ENCODE measurements at places on chromosomes 13 and 19. TPM values are rescaled to one million over a fixed set of nuclear protein-coding genes. Genes with fewer than 3 reads are reported as not detected.

GRCh38 chr19:39824143-39825092, 9.5 kb downstream of the DYRK1B start:
- H3K4me1 ChIP-seq = peaks cover 38% of the 10 kb centered on the region
- peak; percentile 71 for DNase-seq
- H3K4me3 ChIP-seq = peak overlapping the region; percentile 87
- no peaks in the 10 kb centered on the region for H3K27me3 ChIP-seq
- peaks cover 16% of the 10 kb centered on the region for H3K36me3 ChIP-seq
- peak overlapping the region; percentile 68 for H3K27ac ChIP-seq

DNA sequence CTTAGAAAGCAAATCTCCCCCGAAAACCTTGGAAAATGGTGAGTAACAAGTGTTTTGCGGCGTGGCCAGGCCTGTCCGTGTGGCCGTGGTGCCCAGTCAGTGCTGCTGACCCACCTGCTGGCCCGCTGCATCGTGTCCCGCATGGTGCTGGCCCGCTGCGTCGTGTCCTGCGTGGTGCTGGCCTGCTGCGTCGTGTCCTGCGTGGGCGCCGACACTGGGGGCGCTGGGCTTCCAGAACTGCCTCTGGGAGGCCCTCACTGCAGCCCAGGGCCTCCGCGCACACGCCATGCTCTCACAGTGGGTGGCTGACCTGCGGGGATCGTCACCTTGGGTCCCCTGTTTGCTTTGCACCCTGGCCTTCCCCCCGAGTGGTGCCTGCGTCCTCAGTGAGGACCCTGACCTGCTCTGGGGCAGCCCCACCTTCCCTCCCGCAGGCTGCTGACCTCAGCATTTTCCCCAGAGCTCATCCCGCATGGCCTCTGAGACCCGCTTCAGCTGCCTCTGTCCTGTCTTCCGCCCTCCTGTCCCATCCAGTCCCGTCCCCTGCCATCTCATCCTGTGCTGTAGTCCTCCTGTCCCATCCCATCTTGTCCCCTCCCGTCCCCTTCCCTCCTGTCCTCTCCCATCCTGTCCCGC, 10.6 kb downstream of the PLEKHJ1 start:
- no peak for DNase-seq
- no peak overlapping the region for H3K27ac ChIP-seq
- H3K4me3 ChIP-seq = no peak overlapping the region
- H3K4me1 ChIP-seq = peaks cover 28% of the 10 kb centered on the region
- H3K36me3 ChIP-seq = peaks cover 100% of the 10 kb centered on the region
- H3K27me3 ChIP-seq = no peaks in the 10 kb centered on the region

The PNMA8C gene
- not detected for total RNA-seq

- H3K4me3 ChIP-seq = no peak overlapping the region
- no peaks in the 10 kb centered on the region for H3K27me3 ChIP-seq
- no peaks in the 10 kb centered on the region for H3K36me3 ChIP-seq
- H3K27ac ChIP-seq = no peak overlapping the region
Observed at GRCh38 chr13:77219401-77219800, 107.5 kb downstream of the MYCBP2 start.

DNA sequence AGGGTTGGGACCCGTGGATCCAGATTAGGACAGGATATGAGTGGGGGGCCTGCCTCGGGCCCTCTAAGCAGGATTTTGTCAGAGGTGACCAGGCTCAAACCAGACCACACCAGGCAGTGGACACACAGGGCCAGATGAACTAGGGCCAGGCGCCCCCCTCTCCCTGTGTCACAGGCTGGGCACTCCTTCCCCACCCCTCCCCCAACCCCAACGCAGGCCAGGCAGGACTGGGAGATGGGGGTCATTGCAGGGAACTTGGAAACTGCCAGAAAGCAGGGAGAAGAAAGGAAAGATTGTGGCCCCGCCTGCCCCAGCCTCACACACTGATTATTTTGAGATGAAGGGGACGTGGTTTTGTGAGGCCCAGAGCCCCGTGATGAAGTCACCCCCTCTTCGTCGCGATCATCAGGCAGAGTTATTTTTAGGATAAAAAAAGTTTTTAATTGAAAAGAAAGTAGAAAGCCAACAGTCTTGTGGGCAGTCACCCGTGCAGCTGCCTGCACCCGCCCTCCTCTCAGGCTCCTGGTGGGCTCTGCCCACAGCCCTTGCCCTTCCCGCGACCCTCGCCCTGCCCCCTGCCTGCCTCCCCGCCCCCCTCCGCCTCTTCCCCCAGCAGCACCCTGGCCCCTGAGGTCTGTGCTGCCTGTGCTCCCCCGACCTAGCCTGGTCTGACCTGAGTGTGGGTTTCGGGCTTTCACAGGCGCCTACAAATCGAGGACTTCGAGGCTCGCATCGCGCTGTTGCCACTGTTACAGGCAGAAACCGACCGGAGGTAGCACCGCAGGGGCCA, 1.9 kb upstream of the YJEFN3 start:
- peaks cover 12% of the 10 kb centered on the region for H3K36me3 ChIP-seq
- H3K27me3 ChIP-seq = no peaks in the 10 kb centered on the region
- H3K27ac ChIP-seq = no peak overlapping the region
- peaks cover 5% of the 10 kb centered on the region for H3K4me1 ChIP-seq
- DNase-seq = no peak

The ADAMTS10 gene
- total RNA-seq = 8.8 TPM

The RHPN2 gene
- 1.6 TPM for total RNA-seq

GRCh38 chr19:17910791-17911360, 21.9 kb upstream of the CCDC124 start:
- H3K27me3 ChIP-seq = no peaks in the 10 kb centered on the region
- peaks cover 2% of the 10 kb centered on the region for H3K4me1 ChIP-seq
- DNase-seq = no peak
- H3K27ac ChIP-seq = no peak overlapping the region

DNA sequence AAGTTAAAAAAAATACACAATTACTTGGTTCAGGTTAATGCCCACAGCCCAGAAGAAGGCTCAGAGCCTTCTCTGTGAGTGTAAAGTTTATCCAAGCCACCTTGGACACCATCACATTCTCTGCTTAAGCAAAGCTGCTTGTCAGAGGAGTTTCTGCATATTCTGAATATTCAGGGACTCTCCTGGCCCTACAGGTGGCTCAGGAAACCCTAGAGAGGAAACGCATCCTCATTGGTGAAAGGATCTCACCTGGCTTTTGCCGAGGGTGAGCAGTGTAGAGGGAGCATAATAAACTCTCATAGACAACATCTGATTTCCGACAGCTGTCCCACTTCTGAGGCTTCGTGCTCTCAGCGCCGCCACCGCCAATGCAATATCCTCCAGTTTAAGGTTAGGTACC, 239.9 kb upstream of the TSHZ3 start:
- H3K27ac ChIP-seq = no peak overlapping the region
- no peak for DNase-seq
- H3K27me3 ChIP-seq = no peaks in the 10 kb centered on the region
- no peaks in the 10 kb centered on the region for H3K4me1 ChIP-seq
- no peaks in the 10 kb centered on the region for H3K36me3 ChIP-seq
- no peak overlapping the region for H3K4me3 ChIP-seq

The CCDC97 gene
- 16.0 TPM for total RNA-seq

The MAMSTR gene
- total RNA-seq = 2.0 TPM

The ZNF729 gene
- total RNA-seq = not detected

DNA sequence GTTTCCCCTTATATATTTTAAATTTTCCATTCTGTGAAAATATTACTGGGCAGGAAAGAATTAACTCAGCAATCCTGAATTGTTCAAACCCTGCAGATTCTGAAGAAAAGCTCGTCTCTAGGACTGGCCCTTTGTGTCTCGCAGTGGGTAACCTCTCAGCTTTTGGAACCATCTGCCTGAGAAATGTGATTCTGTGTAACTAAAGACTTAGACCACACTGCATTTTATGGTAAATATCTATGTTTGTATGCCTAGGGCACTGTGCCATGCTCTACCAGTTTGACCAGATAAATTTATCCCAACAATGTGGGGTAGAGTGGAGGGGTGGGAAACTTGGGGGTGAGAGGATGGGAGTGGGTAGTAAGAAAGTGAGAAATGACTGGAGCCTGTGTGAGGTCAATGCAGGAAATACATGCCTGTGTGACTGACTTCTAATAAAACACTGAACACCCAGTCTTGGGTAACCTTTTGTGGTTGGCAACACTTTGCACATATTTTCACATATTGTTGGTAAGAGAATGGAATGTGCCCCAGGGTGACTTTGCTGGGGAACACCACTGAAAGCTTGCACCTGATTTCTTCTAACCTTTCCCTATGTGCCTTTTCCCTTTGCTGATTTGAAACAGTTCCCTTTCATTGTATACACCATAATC, 1181.9 kb downstream of the OLFM4 start:
- DNase-seq = no peak
- H3K27me3 ChIP-seq = no peaks in the 10 kb centered on the region
- H3K27ac ChIP-seq = no peak overlapping the region
- no peaks in the 10 kb centered on the region for H3K4me1 ChIP-seq
- H3K4me3 ChIP-seq = no peak overlapping the region
- H3K36me3 ChIP-seq = no peaks in the 10 kb centered on the region

DNA sequence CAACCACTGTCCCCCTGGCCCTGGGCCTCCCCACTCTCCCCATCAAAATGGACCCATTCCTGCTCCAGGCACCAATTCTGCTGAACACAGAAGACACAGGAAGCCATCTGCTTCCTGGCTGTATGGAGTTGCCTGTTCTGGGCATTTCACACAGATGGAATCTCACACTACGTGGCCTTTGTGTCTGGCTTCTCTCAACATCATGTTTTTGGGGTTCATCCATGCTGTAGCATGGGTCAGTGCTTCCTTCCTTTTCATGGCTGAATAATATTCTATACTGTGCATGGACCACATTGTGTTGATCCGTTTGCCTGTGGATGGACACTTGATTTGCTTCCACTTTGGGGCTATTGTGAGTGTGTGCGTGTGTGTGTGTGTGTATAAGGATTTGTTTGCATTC, 15.0 kb upstream of the KLF2 start:
- H3K4me3 ChIP-seq = no peak overlapping the region
- H3K27me3 ChIP-seq = no peaks in the 10 kb centered on the region
- no peak overlapping the region for H3K27ac ChIP-seq
- DNase-seq = no peak
- no peaks in the 10 kb centered on the region for H3K36me3 ChIP-seq
- H3K4me1 ChIP-seq = no peaks in the 10 kb centered on the region

DNA sequence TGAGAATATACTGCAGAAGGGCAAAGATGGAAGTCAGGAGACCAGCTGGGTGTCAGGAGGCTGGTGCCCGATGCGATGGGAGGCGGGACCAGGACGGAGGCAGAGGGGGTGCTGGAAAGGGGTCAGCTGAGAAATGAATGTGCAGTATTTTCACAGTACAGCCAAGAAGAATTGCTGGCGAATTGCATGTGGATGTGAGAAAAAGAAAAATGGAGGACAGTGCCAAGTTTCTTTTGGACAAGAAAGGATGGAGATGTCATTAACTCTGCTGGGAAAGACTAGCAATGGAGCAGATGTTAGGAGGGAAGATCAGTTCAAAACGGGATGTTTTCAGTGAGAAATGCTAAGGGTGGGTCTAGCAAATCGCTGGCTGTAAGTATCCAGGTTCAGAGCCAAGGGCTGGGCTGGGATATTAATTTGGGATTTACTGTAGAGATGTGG, 7.0 kb downstream of the CRYL1 start:
- no peaks in the 10 kb centered on the region for H3K4me1 ChIP-seq
- no peak overlapping the region for H3K27ac ChIP-seq
- no peak overlapping the region for H3K4me3 ChIP-seq
- H3K27me3 ChIP-seq = no peaks in the 10 kb centered on the region

- no peaks in the 10 kb centered on the region for H3K27me3 ChIP-seq
- no peak overlapping the region for H3K27ac ChIP-seq
- peaks cover 7% of the 10 kb centered on the region for H3K36me3 ChIP-seq
- no peak overlapping the region for H3K4me3 ChIP-seq
- DNase-seq = no peak
Observed at GRCh38 chr19:7280940-7281666, 13.1 kb downstream of the INSR start.

The NLRP11 gene
- not detected for total RNA-seq

DNA sequence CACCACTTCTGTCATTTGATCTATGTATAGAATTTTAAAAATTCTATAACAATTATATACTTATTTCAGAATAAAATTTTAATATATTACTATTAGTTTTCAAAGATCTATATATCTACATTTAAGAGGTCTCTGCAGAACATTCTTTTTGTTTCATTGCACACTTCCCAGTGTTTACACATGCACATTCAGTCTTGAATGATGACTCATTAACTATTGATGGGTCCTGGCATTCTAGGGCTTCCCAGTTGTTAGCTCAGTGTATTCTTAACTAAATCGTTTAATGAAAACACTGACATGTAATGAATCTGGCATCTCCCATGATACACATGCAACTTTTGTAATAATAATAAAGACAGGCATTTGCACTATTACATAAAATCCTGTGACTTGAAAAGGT, 324.6 kb downstream of the KLF12 start:
- no peaks in the 10 kb centered on the region for H3K36me3 ChIP-seq
- no peak for DNase-seq
- H3K4me3 ChIP-seq = no peak overlapping the region

The IZUMO1 gene
- not detected for total RNA-seq

- DNase-seq = no peak
- H3K4me3 ChIP-seq = no peak overlapping the region
- H3K27me3 ChIP-seq = no peaks in the 10 kb centered on the region
- H3K36me3 ChIP-seq = no peaks in the 10 kb centered on the region
- no peaks in the 10 kb centered on the region for H3K4me1 ChIP-seq
- H3K27ac ChIP-seq = no peak overlapping the region
Observed at GRCh38 chr19:7355151-7355820, 6.5 kb downstream of the ARHGEF18 start.

- peaks cover 28% of the 10 kb centered on the region for H3K36me3 ChIP-seq
- H3K4me3 ChIP-seq = peak overlapping the region; percentile 90
- peak overlapping the region; percentile 99 for H3K27ac ChIP-seq
- no peak for DNase-seq
- peaks cover 55% of the 10 kb centered on the region for H3K4me1 ChIP-seq
Observed at GRCh38 chr19:1847684-1848398, 442 bp downstream of the REXO1 start.

- H3K27ac ChIP-seq = no peak overlapping the region
- no peak for DNase-seq
- no peaks in the 10 kb centered on the region for H3K4me1 ChIP-seq
- no peaks in the 10 kb centered on the region for H3K36me3 ChIP-seq
- no peaks in the 10 kb centered on the region for H3K27me3 ChIP-seq
- no peak overlapping the region for H3K4me3 ChIP-seq
Observed at GRCh38 chr13:37651891-37652290, 53.3 kb upstream of the POSTN start.

- H3K4me1 ChIP-seq = peaks cover 12% of the 10 kb centered on the region
- no peaks in the 10 kb centered on the region for H3K27me3 ChIP-seq
- no peak overlapping the region for H3K27ac ChIP-seq
- no peak overlapping the region for H3K4me3 ChIP-seq
- no peak for DNase-seq
Observed at GRCh38 chr19:10637894-10638293, 12.5 kb downstream of the SLC44A2 start.

The PTGIR gene
- not detected for total RNA-seq

The SHD gene
- not detected for total RNA-seq
